ENCODE measurements at places on chromosomes 7 and 10. TPM values are rescaled to one million over a fixed set of nuclear protein-coding genes. Genes with fewer than 3 reads are reported as not detected.

- DNase-seq, result peak; percentile 96
Observed at GRCh38 chr10:113550365-113550764, 2.5 kb upstream of the HABP2 start.

DNA sequence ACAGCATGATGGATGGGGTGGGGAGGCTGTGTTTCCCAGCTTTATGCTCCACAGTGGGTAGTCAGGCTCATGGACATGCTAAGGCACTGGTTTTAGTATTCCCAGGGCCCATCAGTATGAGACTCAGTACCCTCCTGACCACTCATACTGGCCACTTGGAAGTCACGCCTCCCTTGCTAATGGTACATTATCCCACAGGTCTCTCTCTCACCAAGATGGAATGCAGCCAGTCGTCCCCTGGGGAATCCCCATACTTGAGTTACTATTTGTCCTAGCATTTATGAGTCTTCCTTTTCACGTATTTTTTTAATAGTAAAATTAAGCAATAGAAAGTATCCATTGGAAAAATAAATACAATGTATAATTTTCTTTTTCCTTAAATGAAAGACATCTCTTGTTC is 80.6 kb upstream of the TBX20 start:
- no peak for DNase-seq

DNA sequence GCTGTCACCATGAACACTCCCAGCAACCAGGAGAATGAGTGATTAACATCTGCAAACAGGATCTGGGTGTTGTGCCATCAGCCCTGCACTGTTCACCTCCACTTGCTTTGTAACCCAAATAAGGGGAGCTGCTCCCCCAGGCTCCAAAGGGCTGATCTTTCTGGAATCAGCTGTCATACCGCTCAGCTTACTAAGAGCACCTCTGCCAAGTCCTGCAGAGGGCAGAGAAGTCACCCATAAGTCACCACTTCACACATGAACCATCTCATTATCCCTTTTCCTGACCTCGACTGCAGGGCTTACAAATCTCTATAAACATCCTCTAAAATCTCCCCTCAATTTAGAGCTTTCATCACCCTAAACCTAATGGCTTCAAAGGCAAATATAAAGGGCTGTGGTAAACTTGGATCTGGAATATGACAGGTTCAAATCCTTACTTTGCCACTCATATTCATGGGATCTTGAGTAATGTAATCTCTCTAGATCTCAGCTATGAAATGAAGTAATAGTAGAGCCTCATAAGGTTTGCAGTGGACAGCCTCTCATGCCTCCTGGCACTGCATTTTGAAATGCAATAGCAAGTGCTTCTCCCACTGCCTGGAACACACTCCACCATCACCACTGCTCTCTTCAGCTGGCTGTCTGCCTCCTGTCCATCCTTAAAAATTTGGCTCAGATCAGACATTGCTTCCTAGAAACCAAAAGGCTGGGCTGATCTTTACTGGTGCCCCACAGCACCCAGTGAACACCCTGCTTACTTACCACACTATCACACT is 38.8 kb downstream of the ERLIN1 start:
- no peak for DNase-seq

DNA sequence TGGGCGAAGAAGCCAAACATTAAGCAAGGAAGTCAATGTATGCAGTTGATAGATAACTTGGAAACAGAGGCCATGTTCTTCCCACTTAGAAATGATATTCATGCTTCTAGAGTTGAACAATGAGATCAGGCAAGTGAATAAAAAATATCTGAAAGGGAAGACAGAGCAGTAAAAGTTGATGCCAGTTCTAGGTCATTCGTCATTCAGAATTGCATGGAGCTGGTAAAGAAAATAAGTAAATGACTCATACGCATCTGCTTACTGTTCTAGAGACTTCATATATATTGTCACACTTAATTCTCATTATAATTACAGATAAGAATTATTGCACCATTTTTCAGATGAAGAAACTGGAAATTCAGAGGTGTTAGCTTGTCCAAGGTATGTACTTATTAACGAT is 158.9 kb upstream of the FERD3L start:
- no peak for DNase-seq

Gene NRCAM
- total RNA-seq, result 1.2 TPM

Gene GHRHR
- total RNA-seq, result not detected

GRCh38 chr10:92208736-92209135 is 82.1 kb downstream of the CPEB3 start:
- DNase-seq, result no peak

Data from lung microvascular endothelial cell (primary cell).